NCI-H187 (cell line): ENCODE measurements at places on chromosomes 5 and 9.

DNA sequence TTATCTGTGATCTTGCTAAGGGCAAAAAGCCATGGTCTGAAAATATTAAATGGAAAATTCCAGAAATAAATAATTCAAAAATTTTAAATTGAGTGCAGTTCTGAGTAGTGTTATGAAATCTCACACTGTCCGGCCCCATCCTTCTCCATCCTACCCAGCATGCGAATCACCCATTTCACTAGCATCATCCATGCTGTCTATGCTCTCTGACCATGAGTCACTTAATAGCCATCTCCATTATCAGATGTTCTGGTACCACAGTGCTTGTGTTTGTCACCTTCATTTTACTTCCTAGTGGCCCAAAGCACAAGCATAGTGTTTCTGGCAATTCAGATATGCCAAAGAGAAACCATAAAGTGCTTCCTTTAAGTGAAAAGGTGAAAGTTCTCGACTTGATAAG, 63.3 kb upstream of the SMC5 start:
- no peak for DNase-seq

DNA sequence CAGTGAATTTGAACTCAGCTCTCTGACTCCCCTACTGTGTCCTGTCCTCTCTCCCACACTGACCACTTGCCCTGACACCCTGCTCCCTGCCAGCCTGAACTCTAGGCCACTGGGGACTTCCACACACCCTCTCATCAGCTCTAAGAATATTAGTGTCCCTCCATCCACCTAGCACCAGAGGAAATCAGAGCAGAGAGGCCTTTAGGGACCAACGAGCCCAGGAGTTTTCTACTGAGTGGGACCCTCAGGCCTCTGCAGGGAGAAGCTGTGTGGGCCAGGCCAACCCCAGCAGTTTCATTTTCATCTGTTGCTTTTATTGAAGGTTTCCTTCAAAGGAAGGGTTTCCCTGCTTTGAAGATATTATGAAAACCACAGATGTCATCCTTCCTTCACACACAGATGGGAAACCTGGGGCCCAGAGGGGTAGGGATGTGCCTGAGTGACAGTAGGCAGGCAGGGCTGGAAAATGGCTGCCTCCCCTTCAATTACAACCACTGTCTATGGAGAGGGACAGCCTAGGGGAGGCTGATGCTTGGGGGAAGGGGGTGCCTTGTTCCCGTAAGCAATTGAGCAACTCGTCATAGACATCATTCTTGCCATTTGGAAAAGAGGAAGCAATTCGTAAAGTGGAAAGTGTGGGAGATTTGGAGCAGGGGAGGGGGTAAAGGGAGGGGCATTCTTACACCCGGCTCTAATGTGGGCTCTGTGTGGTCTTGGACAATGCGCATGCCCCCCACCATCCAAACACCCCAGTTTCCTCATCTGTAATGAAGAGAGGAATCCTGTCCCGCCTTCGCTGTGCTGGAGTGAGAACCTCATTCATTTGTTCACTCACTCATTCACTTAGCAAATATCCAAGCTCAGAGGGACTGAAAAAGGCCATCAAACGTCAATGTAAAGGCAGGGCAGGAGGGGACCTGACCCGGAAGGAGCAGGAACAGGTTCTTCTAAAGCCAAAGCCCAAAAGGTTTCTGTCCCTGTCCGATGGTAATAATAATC, 3.9 kb downstream of the GLIPR2 start:
- DNase-seq = no peak

GRCh38 chr5:103021314-103021713, 98.6 kb downstream of the GIN1 start:
- DNase-seq = no peak

GRCh38 chr9:35725362-35725761, 6.6 kb downstream of the TLN1 start:
- DNase-seq = no peak

DNA sequence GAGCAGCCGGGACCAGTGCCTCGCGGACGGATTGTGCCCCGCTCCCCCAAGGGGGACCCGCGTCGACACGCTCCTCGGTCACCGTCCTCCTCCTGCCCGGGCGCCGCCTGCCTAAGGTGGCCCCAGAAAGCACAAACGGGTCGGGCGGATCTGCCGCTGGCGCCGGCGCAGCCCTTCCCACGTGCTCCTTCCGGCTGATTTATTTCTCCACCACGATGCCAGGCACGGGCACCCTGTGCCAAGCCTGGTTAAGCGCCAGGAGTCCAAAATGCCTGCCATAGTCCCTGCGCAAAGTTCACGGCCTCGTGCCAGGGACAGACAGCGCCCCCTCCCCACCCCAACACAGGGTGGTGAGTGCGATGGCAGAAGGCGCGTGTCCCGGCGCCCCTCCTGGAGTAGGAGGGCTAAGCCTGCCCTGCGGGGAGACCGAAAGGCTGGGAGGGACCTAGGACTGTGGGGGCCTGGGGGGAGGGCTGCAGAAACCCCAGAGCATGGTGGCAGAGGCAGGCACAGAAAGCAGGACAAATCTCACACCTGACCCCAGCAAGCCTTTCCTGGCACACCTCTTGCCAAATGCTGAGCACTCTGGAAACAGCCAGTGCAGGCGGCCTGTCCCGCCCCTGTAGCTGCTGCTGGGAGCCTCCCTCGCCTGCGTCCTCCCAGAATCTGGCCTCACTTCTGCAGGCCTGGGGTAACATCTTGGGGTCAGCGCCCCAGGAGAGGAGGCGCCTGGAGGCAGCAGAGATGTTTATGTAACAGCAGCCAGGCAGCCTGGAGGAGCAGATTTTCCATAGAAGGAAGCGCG, 1.1 kb upstream of the NOTCH1 start:
- no peak for DNase-seq

DNA sequence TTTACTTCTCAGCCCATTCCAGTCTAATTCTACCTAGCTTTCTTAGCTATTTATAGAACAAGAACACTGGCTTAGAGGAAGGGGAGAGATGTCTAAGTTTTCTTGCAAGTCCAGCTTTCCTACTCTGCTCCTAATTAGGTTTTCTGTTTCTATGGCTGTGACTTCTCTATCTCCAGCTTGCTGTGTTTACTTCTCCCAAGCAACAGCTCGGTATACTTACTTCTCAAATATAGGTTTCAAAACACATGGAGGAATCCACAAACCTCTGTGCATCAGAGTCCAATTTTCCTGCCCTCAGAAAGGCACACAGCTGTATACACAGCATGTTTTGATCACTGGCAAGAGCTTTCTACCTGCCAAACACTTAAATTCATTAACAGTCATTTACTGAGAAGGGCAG, 17.4 kb upstream of the HMGCR start:
- no peak for DNase-seq

- no peak for DNase-seq
These were observed 32.1 kb downstream of the B4GALT1 start for GRCh38 chr9:33135031-33135461.

- DNase-seq = no peak
These were observed 67.7 kb downstream of the PRDM6 start for GRCh38 chr5:123156577-123157296.

- no peak for DNase-seq
These were observed 250.2 kb downstream of the PDZD2 start for GRCh38 chr5:31889001-31889561.

DNA sequence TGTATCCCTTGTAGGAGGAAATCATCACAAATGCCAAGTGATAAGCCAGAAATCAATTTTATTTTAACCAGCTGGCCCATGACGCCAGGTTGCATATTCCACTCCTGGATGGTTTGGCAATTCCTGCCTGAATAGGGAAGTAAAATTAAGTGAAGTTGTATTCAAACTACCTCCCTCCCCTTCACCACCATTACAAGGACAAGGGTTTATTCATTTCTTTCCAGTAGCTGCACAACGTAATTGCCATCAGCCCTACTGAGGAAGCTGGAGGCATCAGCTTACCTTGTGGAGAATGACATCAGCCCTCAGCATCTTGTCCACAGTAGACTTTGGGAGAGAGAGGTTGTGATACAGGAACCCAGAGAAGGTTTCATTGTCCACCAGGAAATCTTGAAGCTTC, 66.6 kb downstream of the ABCA1 start:
- DNase-seq = no peak

GRCh38 chr5:425714-426113, 17.3 kb upstream of the EXOC3 start:
- DNase-seq = no peak

- DNase-seq = no peak
These were observed 89.5 kb downstream of the PHF2 start for GRCh38 chr9:93665637-93666438.

- DNase-seq = no peak
These were observed 7.6 kb downstream of the KIF24 start for GRCh38 chr9:34321451-34321850.

GRCh38 chr5:58666141-58666540, 83.3 kb downstream of the RAB3C start:
- DNase-seq = no peak

DNA sequence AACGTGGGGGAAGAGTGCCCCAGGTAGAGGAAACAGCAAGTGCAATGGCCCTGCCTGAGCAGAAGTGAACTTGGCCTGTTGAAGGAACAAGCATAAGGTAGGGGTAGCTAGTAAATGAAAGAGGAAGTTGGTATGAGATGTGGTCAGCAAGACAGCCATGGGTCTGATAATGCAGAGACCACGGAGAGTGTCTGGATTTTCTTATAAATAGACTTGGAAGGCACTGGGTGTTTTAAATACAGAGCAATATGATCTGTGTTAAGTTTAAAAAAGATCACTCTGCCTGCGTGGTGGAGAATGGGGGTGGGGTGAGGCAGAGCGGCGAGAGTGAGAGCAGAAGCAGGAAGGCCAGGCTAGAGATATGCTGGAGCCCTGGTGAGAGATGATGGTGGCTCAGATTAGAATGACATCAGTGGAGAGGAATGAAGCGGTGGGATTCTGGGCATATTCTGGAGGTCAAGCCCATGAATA, 4.2 kb downstream of the ADAM19 start:
- DNase-seq = no peak

DNA sequence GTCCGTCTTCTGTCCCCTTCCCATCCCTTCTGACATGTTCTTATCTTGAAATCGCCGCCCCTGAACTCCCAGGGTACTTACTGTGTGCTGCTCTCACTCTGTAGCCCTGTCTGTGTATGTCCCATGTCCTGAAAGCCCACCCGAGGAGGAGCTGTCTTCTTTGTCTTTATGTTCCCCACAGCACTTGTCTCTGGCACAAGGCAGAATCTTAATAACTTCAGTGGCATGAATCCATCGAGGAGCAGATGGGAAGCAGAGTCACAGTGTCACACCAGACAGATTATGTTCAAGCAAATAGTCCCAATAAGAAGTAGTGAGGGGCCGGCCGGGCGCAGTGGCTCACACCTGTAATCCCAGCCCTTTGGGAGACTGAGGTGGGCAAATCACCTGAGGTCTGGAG, 29.7 kb upstream of the LTC4S start:
- no peak for DNase-seq

DNA sequence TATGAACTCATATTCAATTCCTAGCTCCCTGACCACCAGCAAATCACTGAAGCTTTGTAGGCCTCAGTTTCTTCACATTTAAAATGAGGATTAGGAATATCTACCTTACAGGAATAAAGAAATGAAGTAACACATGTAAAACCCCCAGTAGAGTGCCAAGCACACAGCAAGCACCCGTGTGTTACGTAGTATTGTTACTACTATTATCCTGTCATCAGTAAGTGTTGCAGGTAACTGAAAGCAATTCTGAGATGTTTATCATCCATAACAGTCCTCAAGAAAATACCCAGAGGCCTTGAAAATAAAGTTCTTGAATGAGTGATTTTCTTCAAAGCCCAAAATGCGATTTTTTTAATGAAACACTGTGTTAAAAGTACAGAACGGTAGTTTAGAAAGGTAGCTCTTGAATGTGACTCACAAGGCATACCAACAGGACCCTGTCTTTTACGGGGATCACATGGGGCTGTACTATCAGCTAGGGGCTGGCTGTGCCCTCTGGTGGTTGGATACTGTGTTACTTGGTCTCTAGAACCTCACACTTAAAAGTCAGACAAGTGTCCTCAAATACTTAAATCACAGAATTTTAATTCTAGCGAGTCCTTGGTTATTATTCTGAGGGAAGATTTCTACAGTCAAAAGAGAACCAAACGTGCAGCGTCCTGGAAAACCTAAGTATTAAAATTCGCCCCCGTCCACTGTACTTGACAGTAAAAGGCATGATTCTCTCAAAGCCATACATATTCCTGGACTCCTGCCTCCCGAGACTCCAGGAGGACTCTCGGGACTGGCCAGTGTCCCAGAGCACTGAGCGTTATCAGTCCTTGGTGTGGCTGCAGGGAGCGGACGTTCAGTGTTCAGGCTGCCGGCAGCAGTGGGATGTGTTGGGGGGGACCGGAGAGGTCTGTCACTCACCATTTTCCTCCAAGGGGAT, 725 bp downstream of the NDUFB6 start:
- no peak for DNase-seq

DNA sequence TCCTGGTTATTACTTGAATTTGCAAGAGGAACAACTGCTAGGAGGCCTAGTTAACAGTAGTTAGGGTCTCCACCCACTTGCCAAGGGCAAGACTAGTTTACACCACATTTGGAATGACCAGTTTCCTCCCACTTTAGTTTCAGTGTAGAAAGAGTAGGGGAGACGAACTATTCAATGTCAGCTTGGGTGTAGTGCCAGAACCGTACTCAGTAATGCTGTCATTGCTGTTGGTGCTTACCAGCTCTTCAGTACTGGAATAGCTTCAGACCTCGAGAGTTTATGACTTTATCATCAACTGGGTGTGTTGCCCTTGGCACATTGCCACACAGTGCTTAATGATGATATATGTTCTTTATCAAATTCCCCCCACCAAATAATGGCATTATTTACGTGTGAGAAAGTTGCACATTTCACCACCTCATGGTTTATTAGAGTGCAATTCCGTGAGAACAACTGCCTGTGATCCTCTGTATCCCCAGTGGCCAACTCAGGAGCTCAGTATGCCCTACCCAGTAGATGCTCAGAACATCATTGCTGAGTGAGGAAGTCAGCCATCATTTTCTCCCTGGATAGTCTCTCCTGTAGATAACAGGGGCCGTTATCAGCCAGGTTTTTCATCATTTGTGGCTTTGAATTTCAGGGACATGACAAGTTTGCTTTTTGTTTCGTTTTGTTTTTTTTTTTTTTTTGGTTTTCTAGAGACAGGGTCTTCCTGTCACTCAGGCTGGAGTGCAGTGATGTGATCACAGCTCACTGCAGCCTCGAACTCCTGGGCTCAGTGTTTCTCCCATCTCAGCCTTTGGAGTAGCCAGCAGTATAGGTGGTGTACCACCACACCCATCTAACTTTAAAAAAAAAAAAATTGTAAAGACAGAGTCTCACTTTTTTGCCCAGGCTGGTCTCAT, 67.3 kb downstream of the DOCK8 start:
- no peak for DNase-seq

GRCh38 chr9:89445801-89446251, 52.1 kb downstream of the SEMA4D start:
- DNase-seq = no peak

- no peak for DNase-seq
These were observed 20.9 kb downstream of the RPS23 start for GRCh38 chr5:82257247-82257646.

DNA sequence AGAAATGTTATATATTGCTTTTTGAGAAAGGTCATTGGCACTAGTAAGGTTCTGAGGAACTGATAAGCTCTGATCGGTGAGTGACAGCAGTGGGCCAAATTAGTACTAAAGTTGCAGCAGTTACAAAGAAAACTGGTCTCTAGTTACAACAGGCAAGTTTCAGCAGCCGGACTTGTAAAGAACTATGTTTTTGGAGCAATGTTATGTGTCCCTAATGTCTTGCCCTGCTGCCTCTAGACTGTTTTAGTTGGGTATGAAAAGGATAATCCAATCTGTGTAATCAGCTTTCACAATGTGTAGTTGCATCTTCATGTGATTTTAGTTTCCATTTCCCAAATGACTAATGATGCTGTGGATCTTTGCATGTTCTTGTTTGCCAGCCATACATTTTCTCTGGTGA, 113.5 kb downstream of the CAMK4 start:
- DNase-seq = no peak
